ENCODE measurements at places on chromosomes 1 and 21.

- DNase-seq = no peak
These were observed 79.4 kb downstream of the LBR start for GRCh38 chr1:225348400-225348799.

GRCh38 chr1:94081566-94082344, 39.2 kb downstream of the ABCA4 start:
- DNase-seq = peak; percentile 90

GRCh38 chr1:205571747-205572146, 60.1 kb downstream of the ELK4 start:
- DNase-seq = no peak

GRCh38 chr1:24544239-24544638, 11.6 kb upstream of the NCMAP start:
- DNase-seq = peak; percentile 9

DNA sequence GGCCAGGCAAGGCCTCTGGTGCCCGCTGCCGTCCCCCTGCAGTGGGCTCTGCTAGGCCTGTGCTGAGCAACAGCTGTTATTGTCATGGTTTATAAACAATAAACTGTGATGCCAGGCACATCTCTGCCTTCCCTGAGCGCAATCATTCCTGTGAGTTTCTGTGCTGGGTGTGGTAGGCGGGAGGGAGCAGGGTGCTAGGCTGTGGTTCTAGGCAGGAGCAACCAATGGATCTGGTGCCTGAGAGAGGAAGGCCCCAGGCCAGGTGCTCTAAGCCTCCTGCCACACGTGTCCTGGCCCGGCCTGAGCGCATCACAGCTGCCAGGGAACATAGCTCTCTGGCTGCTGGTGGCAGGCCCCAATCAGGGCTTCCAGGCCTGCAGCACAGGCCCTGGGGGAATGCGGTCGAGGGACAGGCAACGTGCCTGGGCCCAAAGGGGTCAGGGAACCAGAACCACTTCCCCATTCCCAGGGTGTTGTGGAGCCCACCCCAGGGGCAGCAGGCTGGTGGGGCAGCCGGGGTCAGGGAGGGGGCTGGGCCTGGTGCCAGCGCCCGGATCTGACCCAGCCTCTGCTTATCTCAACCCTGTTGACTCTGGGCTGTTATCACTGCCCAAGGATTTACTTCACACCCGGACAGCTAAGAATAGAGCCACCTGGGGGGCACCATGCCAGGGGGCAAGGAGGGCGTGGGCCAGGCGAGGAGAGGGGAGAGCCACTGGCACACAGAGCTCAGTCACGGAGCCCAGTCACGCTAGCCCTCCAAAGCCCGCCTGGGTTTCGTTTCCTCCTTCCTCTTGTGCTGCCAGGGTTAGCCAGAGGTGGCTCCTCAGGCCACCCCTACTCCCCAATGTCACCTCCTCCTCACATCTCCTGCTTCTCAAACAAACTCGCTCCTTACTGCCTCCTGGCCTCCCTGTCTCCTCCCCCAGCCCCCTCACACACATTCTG, 11.5 kb downstream of the TRIM46 start:
- DNase-seq = no peak

- DNase-seq = no peak
These were observed 19.8 kb downstream of the PGM1 start for GRCh38 chr1:63612971-63613370.

DNA sequence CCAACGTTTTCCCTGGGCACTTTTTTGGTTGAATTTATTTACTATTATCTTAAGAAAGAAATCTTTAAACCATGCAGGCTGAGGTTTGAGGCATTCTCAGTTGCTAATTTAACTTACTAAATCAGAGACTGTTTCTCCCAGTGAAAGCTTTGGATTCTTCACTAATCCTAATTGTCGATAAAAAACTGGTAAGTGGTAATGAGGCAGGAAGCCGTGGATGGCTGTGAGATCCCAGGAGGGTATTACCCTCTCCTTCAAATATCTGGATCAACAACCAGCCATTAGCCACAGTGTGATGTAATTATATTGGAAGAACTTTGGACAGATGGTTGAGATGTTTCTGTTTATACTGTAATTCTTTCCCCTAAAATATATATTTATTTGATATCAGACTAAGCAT, 485.0 kb downstream of the DISC1 start:
- peak; percentile 6 for DNase-seq

GRCh38 chr21:25569084-25569483, 38.2 kb downstream of the MRPL39 start:
- DNase-seq = peak; percentile 38
